ENCODE measurements at places on chromosomes 2 and 18. TPM values are rescaled to one million over a fixed set of nuclear protein-coding genes. Genes with fewer than 3 reads are reported as not detected.

The ACMSD gene
- total RNA-seq = not detected

The TACR1 gene
- total RNA-seq = not detected

The ANKRD39 gene
- total RNA-seq = 13.1 TPM

The GPR55 gene
- total RNA-seq = 0.04 TPM

The KIDINS220 gene
- 28.4 TPM for total RNA-seq

The DNAH7 gene
- total RNA-seq = under 0.01 TPM

The PIKFYVE gene
- 27.8 TPM for total RNA-seq

The DSG1 gene
- not detected for total RNA-seq

The SATB2 gene
- 10.3 TPM for total RNA-seq

The UGT1A5 gene
- total RNA-seq = not detected

The KRTCAP3 gene
- total RNA-seq = 9.0 TPM

The CYBRD1 gene
- 2.4 TPM for total RNA-seq

The ZNF892 gene
- 4.7 TPM for total RNA-seq

Data from H7 (cell line).